NCI-H2171 (cell line): ENCODE measurements at places on chromosomes 4 and X.

DNA sequence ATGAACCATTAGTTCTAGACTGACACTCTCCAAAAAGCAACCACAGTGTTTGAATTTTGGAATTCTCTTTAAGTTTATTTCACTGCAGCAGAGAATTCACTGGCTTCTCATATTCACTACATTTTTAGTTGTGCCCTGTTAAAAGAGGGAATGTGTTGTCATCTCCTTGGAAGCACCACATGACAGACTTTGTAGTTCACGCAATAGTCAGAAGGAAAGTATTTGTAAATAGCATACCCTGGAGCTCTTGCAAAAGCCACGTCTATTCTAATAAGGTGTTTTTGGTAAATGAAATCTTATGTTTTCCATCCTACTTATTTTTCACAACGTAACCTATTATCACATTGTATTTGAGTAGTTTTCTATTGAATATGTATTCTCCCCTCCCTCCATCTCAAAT, 25.8 kb downstream of the DOCK11 start:
- DNase-seq, result no peak

DNA sequence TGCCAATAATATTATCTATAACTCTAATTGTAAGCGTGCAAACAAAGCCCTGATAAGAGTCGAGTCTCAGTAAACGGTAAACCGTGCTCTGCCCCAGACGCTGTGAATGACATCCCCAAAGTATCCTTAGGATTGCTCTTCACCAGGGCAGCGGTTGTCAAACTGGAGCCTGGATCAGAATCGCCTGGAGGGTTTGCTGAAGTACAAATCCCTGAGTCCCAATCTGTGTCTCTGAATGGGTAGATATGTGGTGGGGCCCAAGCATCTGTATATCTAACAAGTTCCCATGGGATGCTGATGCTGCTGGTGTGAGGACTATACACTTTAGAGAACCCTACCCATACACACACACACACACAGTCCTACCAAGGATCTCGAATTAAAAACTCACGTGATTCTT, 813 bp upstream of the APBB2 start:
- DNase-seq, result no peak

DNA sequence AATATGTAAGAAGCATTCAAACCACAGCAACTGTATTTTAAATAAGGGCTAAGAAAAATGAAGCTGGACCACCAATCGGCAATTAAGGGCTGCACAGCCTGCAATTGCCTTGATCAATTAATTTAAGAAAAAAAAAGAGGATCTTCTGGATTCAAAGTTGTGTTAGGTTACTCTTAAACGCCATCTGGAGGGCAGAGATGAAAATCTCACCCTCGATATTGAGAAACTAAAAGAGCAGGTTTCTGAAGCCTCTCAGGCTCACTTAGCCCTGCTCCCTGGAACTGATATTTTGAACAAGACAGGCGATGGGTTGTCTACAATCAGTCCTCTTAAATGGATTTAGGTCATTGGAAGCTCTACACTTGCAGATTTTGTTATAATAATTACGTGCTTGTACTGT, 579.4 kb downstream of the GRXCR1 start:
- DNase-seq, result no peak

GRCh38 chr4:107319386-107319785, 283.3 kb upstream of the DKK2 start:
- DNase-seq, result no peak

- DNase-seq, result no peak
Measured at GRCh38 chr4:72987741-72988729, 81.5 kb downstream of the COX18 start.

DNA sequence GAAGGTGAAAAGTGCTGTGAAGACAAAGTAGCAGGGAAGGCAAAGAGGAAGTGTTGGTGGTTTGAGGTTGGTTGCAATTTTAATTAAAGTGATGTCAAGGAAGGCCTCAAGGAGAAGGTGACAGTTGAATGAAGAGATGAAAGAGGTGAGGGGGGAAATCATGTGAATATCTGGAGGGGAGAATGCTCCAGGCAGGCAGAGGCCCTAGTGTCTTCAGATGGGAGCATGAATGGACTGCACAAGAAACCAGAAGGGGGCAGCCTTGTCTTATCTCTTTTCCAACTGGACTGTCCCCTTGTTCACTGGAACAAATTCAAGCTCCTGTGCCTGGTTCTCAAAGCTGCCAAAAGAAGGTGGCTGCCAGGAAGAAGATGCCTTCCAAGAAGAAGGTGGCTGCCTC, 68.4 kb downstream of the MAOB start:
- DNase-seq, result no peak

GRCh38 chrX:54093571-54093970, 49.3 kb upstream of the PHF8 start:
- no peak for DNase-seq

DNA sequence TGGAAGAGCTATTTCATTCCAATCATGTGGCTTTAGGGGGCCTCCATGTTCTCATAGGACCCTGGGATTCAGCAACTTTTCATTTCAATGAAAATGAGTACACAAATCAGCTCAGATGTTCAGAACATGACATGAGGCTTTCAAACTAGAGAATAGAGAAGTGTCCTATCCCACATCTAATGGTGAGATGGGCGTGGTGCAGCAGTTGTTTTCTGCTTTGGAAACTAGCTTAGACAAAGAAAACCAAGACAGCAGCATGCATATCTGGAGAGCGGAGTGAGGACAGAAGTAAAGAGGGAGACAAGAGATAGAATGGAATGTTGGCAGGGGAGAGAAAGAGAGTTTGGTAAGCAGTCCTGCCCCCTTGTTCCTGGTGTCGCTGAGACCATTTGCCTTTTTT, 1009.1 kb upstream of the IGFBP7 start:
- DNase-seq, result no peak

- DNase-seq, result no peak
Measured at GRCh38 chr4:188190461-188190860, 51.2 kb downstream of the TRIML1 start.

DNA sequence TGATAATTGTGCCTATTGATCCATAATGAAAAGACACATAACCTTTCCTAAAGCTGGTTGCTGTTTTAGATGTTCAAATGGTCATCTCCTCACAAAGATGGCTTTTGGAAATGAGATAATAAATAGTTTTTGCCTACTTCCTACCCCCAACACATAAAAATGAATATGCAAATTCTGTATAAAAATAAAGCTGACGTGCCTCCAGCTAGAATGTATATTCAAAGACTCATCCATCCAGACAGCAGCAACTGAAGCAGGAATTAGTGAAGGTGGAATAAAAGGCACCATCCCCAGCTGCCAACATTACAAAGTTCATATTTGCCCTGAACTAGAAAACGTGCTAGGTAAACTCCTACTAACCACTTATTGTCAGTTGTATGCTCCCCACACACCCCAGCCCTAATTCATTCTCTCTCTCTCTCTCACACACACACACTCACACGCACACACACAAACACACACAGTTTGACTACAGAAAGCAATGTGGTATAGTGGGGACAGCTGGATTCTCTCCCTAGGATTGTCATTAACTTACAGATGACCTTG, 53.6 kb downstream of the PCDH19 start:
- no peak for DNase-seq

- DNase-seq, result peak; percentile 54
Measured at GRCh38 chrX:154546354-154547244, at the start of gene G6PD. Gene G6PD (minus strand): TSS chrX:154546846. CDS start chrX:154546155, 691 bp downstream.

DNA sequence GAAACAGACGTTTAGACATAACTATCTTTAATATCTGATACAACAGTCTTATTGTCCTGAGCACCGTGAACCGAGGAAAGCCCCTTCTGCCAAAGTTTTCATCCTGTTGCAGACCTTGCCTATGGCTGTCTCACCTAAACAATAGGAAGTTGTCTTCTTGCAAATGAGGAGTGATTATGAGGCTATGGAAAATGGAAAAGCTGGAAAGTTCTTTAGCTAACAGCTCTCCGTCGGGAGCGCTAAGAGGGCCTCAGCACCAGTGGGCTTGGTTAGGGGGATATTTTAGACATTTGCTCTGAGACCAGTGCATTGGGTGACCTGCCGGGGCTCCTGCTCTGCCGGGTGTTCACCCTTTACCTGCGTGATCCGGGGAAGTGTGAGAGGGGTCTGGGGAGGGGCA, 28.4 kb downstream of the TMEM131L start:
- DNase-seq, result no peak

DNA sequence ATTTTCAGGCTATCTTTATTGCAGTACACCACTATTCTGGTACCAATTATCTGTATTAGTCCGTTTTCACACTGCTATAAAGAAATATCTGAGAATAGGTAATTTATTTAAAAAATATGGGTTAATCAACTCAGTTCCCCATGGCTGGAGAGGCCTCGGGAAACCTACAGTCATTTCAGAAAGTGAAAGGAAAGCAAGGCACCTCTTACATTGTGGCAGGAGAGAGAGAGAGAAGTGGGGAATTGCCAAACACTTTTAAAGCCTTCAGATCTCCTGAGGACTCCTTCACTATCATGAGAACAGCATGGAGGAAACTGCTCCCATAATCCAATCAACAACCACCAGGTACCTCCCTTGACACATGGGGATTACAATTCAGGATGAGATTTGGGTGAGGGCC, 54.7 kb downstream of the AMER1 start:
- no peak for DNase-seq

GRCh38 chr4:182231496-182231895, 11.7 kb upstream of the TENM3 start:
- DNase-seq, result no peak

- DNase-seq, result no peak
Measured at GRCh38 chr4:70654605-70655011, 11.7 kb downstream of the JCHAIN start.

GRCh38 chr4:2624782-2625530, 88.5 kb downstream of the FAM193A start:
- no peak for DNase-seq

GRCh38 chr4:145216535-145216934, 36.1 kb upstream of the OTUD4 start:
- no peak for DNase-seq

DNA sequence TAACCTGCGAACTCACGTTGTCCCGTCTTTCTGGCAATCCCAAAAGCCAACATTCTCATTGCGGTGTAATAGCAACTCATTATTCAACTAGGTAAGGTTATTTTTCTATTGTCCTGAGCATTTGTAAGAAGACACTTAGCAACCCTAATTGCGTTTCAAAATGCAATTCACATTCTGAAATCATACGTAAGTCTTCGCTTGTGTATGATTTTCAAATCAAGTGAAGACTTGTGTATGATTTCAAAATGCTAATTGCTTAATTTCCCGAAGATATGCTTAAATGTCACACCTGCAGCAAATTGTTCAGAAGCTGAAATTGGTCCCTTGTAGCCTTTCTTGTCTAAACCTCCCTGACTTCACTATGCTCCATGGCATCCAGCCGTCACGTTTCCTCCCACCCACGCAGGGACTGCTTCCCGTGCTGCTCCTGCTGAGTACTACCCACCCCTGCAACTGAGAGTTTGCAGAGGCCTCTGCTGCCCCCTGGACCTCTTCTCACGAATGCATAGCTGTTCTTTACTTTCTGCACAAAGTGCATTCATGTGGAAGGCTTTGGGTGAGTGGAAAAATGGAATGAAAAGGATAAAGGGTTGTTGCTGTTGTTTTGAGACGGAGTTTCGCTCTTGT, 40.8 kb upstream of the CLDN24 start:
- no peak for DNase-seq

DNA sequence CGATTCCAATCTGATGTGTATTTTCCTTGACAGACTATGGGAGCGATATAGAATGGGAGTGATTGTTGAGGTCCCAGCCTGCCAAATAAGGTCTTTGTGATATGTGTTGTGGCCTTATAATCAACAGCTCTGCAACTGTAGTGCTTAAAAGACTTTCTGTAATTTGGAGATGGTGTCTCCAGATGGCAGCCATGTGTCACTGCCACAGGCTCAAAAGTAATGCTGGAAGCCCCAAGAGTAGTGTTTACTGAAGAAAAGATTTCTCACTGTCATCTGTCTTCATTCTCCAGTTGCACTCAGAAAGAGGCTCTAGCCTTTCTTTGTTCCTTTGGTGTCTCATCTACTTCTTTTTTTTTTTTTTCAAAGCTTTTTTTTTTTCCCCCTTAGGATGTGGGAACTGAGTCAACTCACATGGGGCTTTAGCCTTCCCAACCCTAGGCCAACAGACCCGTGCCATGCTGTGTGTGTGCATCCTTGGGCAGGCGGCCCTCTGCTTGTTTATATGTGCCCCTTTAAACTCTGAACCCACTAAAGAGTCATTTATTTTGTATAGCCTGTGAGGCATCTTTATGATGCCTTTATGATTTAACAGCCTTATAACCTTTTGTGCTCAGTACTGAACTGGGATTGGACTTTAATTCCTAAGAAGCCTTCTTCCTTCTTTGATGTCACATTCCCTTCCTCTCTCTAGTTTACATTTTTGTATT, 15.6 kb downstream of the SRPX2 start:
- DNase-seq, result peak; percentile 49
